ENCODE measurements at places on chromosomes 7 and 10. TPM values are rescaled to one million over a fixed set of nuclear protein-coding genes. Genes with fewer than 3 reads are reported as not detected.

GRCh38 chr10:3512263-3512662 lies 272.7 kb downstream of the KLF6 start:
- no peak overlapping the region for H3K4me3 ChIP-seq
- no peak for DNase-seq
- H3K36me3 ChIP-seq: no peaks in the 10 kb centered on the region
- H3K27ac ChIP-seq: no peak overlapping the region
- H3K4me1 ChIP-seq: no peaks in the 10 kb centered on the region
- H3K27me3 ChIP-seq: no peaks in the 10 kb centered on the region

DNA sequence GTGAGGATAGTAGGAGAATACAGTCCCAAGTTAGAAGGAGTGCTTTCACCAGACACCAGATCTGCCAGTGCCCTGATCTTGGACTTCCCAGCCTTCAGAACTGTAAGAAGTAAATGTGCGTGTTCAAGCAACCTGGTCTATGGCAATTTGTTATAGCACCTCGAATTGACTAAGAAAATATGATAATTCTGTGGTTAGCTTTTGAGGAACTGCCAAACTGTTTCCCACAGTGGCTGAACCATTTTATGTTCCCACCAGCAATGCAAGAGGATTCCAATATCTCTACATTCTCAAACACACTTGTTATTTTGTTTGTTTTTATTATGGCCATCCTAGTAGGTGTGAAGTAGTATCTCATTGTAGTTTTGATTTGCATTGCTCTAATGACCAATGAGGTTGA lies 47.0 kb downstream of the RBM20 start:
- DNase-seq: no peak
- no peaks in the 10 kb centered on the region for H3K27me3 ChIP-seq
- no peaks in the 10 kb centered on the region for H3K4me1 ChIP-seq
- no peaks in the 10 kb centered on the region for H3K36me3 ChIP-seq
- no peak overlapping the region for H3K27ac ChIP-seq
- H3K4me3 ChIP-seq: no peak overlapping the region

- DNase-seq: no peak
- no peaks in the 10 kb centered on the region for H3K4me1 ChIP-seq
- H3K27me3 ChIP-seq: no peaks in the 10 kb centered on the region
- H3K36me3 ChIP-seq: no peaks in the 10 kb centered on the region
Measured at GRCh38 chr10:7258948-7259523, 151.8 kb downstream of the SFMBT2 start.

DNA sequence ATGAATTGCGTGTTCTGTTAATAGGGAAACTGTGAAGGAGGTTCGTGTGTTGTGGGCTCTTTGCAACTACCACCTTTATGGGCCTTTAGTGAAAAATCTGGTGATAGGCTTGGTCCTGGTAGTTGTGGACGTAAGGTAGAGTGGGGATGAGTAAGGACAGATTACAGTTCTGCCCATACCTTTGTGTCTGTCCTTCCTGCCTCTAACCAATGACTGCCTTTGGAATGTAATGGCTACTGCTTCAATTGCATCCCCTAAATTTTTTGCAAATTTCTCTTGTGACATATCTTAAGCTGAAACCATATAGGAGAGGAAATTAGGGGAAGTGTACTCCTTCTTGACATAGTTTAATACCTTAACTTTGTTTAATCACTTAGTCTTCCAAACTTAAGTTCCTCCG lies 82.3 kb downstream of the ADK start:
- no peak overlapping the region for H3K4me3 ChIP-seq
- no peak overlapping the region for H3K27ac ChIP-seq
- no peaks in the 10 kb centered on the region for H3K27me3 ChIP-seq
- H3K36me3 ChIP-seq: no peaks in the 10 kb centered on the region
- no peaks in the 10 kb centered on the region for H3K4me1 ChIP-seq

- DNase-seq: no peak
- H3K4me1 ChIP-seq: no peaks in the 10 kb centered on the region
- no peak overlapping the region for H3K4me3 ChIP-seq
- no peaks in the 10 kb centered on the region for H3K27me3 ChIP-seq
Measured at GRCh38 chr10:92829042-92829785, 19.1 kb upstream of the EXOC6 start.

- peaks cover 4% of the 10 kb centered on the region for H3K4me1 ChIP-seq
- DNase-seq: no peak
- H3K36me3 ChIP-seq: no peaks in the 10 kb centered on the region
- H3K4me3 ChIP-seq: peak overlapping the region; percentile 49
- no peaks in the 10 kb centered on the region for H3K27me3 ChIP-seq
- H3K27ac ChIP-seq: peak overlapping the region; percentile 38
Measured at GRCh38 chr10:6738112-6738768, 158.2 kb upstream of the PRKCQ start.

- H3K27me3 ChIP-seq: no peaks in the 10 kb centered on the region
- H3K4me1 ChIP-seq: no peaks in the 10 kb centered on the region
- no peak for DNase-seq
- H3K36me3 ChIP-seq: no peaks in the 10 kb centered on the region
- no peak overlapping the region for H3K4me3 ChIP-seq
- no peak overlapping the region for H3K27ac ChIP-seq
Measured at GRCh38 chr10:97903128-97904017, 53.7 kb downstream of the GOLGA7B start.

- no peaks in the 10 kb centered on the region for H3K27me3 ChIP-seq
- no peaks in the 10 kb centered on the region for H3K4me1 ChIP-seq
- DNase-seq: no peak
- no peak overlapping the region for H3K27ac ChIP-seq
- H3K4me3 ChIP-seq: no peak overlapping the region
- H3K36me3 ChIP-seq: no peaks in the 10 kb centered on the region
Measured at GRCh38 chr7:3495530-3495929, 194.5 kb downstream of the SDK1 start.

- no peaks in the 10 kb centered on the region for H3K27me3 ChIP-seq
- no peaks in the 10 kb centered on the region for H3K4me1 ChIP-seq
- H3K4me3 ChIP-seq: no peak overlapping the region
Measured at GRCh38 chr7:46256870-46257661, 336.0 kb upstream of the IGFBP3 start.

- H3K27me3 ChIP-seq: no peaks in the 10 kb centered on the region
- H3K36me3 ChIP-seq: no peaks in the 10 kb centered on the region
- no peak for DNase-seq
- H3K4me3 ChIP-seq: no peak overlapping the region
- no peaks in the 10 kb centered on the region for H3K4me1 ChIP-seq
Measured at GRCh38 chr10:4867520-4868356, 41.7 kb downstream of the AKR1E2 start.

GRCh38 chr7:98944386-98944785 lies 66.1 kb downstream of the TRRAP start:
- DNase-seq: no peak
- H3K27me3 ChIP-seq: no peaks in the 10 kb centered on the region
- H3K4me3 ChIP-seq: no peak overlapping the region
- no peak overlapping the region for H3K27ac ChIP-seq
- H3K36me3 ChIP-seq: no peaks in the 10 kb centered on the region

DNA sequence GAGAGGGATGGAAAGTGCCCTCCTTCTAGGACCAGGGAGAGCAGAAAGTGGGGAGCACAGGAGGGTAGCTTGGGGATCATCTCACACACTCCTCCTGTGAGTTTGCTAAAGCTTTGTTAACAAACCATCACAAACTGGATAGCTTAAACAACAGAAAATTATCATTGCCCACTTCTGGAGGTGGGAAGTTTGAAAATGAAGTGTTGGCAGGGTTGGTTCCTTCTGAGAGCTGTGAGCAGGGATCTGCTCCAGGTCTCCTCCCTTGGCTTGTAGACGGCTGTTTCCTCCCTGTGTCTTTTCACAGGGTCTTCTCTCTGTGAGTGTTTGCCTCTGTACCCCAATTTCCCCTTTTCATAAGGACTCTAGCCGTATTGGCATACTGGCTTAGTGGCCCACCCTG lies 32.0 kb upstream of the CXCL12 start:
- no peaks in the 10 kb centered on the region for H3K27me3 ChIP-seq
- no peaks in the 10 kb centered on the region for H3K36me3 ChIP-seq
- peak overlapping the region; percentile 69 for H3K27ac ChIP-seq
- no peak overlapping the region for H3K4me3 ChIP-seq
- DNase-seq: no peak

- no peak overlapping the region for H3K4me3 ChIP-seq
- no peaks in the 10 kb centered on the region for H3K4me1 ChIP-seq
- no peaks in the 10 kb centered on the region for H3K36me3 ChIP-seq
- H3K27ac ChIP-seq: no peak overlapping the region
- DNase-seq: no peak
Measured at GRCh38 chr7:156840134-156840533, 52.8 kb downstream of the LMBR1 start.

GRCh38 chr7:127678947-127679346 lies 27.0 kb downstream of the SND1 start:
- H3K36me3 ChIP-seq: no peaks in the 10 kb centered on the region
- H3K4me1 ChIP-seq: no peaks in the 10 kb centered on the region
- no peak for DNase-seq
- H3K27me3 ChIP-seq: no peaks in the 10 kb centered on the region

DNA sequence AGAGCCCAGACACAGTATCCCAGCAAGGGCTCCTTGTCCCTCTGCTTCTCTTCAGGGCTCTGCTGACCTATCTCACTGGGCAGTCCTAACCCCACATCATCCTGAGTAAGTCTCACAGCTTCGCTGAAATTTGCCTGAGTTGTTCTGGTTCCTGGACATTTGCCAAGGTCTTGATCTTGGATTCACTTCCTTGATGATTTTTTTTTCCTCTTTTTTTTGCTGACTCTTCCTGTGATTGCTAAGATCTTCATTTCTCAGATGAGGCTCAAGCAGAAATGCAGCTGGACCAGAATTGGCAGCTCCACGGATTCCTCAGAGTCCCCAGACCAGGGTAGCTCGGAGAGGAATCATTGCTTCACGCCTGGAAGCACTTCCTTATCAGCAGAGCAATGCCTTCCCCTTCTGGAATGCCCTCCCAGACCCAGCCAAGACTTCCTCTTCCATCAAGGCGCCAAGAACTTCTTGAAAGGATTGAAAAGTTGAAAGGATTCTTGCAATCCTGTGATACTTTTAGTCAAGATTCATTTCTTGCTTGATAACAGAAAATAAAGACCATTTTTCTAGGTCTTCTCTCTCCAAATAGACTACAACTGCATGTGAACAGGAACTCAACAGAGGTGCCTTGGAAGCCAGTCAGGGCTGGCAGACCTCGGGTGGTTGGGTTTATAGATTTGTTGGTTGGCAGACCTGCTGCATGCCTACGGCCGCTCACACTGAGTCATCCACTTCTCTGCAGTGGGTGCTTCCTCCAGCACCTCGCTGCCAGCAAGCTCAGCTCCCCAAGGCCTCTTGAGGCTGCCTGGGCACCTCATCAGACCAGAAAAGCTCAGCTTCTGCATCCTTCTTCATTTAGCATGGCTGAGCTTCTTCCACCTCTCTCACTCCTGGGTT lies 8.8 kb upstream of the AFAP1L2 start:
- H3K4me3 ChIP-seq: no peak overlapping the region
- no peaks in the 10 kb centered on the region for H3K36me3 ChIP-seq
- no peak for DNase-seq
- H3K27ac ChIP-seq: peak overlapping the region; percentile 73
- no peaks in the 10 kb centered on the region for H3K4me1 ChIP-seq

DNA sequence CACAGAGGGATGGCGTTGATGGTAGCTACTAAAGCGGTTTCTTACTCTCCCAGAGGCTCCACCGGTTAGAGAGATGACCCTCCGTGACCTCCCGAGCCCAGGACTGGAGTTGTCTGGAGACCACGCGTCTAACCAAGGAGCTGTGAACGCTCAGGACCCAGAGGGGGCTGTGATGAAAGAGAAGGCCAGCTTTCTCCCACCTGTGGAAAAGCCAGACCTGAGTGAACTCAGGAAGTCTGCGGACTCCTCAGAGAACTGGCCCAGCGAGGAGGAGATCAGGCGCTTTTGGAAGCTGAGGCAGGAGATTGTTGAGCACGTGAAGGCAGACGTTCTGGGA lies 15.9 kb downstream of the LRRC27 start:
- H3K4me1 ChIP-seq: no peaks in the 10 kb centered on the region
- no peak for DNase-seq
- H3K36me3 ChIP-seq: no peaks in the 10 kb centered on the region
- no peak overlapping the region for H3K4me3 ChIP-seq
- no peak overlapping the region for H3K27ac ChIP-seq

- H3K36me3 ChIP-seq: no peaks in the 10 kb centered on the region
- H3K4me3 ChIP-seq: no peak overlapping the region
- H3K27ac ChIP-seq: no peak overlapping the region
- H3K27me3 ChIP-seq: no peaks in the 10 kb centered on the region
- no peak for DNase-seq
Measured at GRCh38 chr7:149626972-149627371, 129.4 kb upstream of the ZNF746 start.

- H3K27me3 ChIP-seq: no peaks in the 10 kb centered on the region
- no peak overlapping the region for H3K4me3 ChIP-seq
- no peaks in the 10 kb centered on the region for H3K36me3 ChIP-seq
- DNase-seq: no peak
- peak overlapping the region; percentile 1 for H3K27ac ChIP-seq
- no peaks in the 10 kb centered on the region for H3K4me1 ChIP-seq
Measured at GRCh38 chr7:102859084-102859798, 53.6 kb upstream of the LRRC17 start.

DNA sequence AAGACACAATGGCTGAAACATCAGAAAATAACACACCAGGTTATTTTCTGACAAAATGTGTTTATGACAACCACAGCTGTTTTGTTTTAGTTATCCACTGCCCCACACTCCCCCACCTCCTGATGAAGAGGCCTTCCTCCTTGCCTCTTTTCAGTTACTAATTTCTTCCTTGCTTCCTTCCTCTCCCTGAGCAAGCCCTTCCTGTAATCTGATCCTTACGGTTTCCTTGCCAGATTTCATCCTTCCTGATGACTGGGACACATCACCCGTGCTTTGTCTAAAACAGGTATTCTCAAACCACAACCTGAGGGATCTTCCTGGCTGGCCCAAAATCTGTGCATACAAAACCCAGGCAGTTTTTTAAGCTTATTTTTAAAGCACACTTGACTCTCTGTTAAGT lies 39.4 kb downstream of the CHST15 start:
- H3K36me3 ChIP-seq: no peaks in the 10 kb centered on the region
- no peaks in the 10 kb centered on the region for H3K4me1 ChIP-seq
- H3K27ac ChIP-seq: no peak overlapping the region
- H3K4me3 ChIP-seq: no peak overlapping the region
- no peaks in the 10 kb centered on the region for H3K27me3 ChIP-seq

- H3K4me1 ChIP-seq: no peaks in the 10 kb centered on the region
- peak; percentile 15 for DNase-seq
- H3K27me3 ChIP-seq: no peaks in the 10 kb centered on the region
- H3K4me3 ChIP-seq: no peak overlapping the region
- no peak overlapping the region for H3K27ac ChIP-seq
Measured at GRCh38 chr10:45456822-45457221, 82.8 kb downstream of the ALOX5 start.

GRCh38 chr10:125093974-125094705 lies 66.2 kb downstream of the CTBP2 start:
- H3K27ac ChIP-seq: peak overlapping the region; percentile 45
- H3K27me3 ChIP-seq: no peaks in the 10 kb centered on the region
- no peak for DNase-seq
- H3K4me1 ChIP-seq: no peaks in the 10 kb centered on the region

Gene LRIT1
- not detected for total RNA-seq

Gene MKI67
- total RNA-seq: 0.33 TPM

Gene IKZF1
- 14.2 TPM for total RNA-seq

Gene ATOH7
- not detected for total RNA-seq

Gene SGCE
- 90.7 TPM for total RNA-seq

Gene TAS2R3
- 4.8 TPM for total RNA-seq

Gene TMEM60
- 19.6 TPM for total RNA-seq

Gene GCK
- not detected for total RNA-seq

Gene CDNF
- total RNA-seq: 2.9 TPM

Gene ZKSCAN5
- total RNA-seq: 11.0 TPM

Gene UCMA
- not detected for total RNA-seq
